Activated T-helper 2 cell treated with anti-CD3 and anti-CD28 coated beads, Interferon-gamma antibody, Interleukin-2, Interleukin-4, amounts not matched to agents 10 μg/mL and 5 μg/mL and 100 μg/mL, durations not matched to agents 14 hours and 24 hours and 36 hours (primary cell): ENCODE measurements at places on chromosomes 16 and 17.
A peak's percentile ranks its signal among the peaks of the same experiment; 100 is the strongest.

- peak; percentile 46 for DNase-seq
- H3K27ac ChIP-seq: peak overlapping the region; percentile 92
- H3K4me3 ChIP-seq: peak overlapping the region; percentile 87
- no peaks in the 10 kb centered on the region for H3K27me3 ChIP-seq
Observed at GRCh38 chr17:77319211-77320043, 178.7 kb downstream of the SEC14L1 start.

DNA sequence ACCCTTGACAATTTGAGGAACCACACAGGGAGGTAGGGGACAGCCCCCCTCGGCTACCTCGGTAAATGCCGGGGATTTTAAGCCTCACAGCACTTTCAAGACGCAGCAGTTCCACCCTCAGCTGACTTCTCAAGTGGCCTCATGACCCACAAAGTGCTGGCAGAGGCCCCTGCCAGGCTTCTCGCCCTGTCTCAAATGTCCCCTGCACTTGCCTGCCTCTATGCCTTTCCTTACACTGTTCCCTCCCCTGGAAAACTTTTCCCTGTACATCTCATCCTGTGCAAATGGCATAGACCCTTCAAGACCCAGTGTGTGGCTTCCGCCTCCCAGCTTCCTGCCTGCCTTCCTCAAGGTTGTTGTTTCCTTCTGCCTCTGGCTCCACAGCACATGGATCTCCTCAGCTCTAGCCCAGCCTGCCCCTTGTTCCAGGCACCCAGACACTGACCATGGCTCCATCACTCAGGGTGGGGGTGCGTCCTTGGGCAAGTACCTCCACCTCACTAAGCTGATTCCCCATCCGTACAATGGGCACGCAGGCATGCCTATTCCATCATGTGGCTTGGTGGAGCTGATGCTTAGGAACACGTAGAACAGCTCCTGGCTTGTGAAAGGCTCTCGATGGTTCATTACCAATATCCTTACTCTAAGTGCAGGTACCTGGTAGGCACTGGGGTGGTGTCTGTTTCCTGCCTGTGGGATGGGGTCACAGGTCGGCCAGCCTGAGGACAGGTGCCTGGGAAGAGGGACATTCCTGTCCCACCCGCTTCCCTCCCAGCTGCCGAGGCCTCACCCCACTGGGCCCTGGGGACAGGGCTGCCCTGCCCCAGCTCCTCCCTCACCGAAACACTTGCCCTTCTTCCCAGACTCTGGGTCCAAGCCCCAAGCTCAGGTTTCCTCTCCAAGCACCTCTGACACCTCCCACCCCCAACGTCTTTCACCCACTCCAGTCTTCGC is 24.0 kb downstream of the MMP15 start:
- H3K4me1 ChIP-seq: no peaks in the 10 kb centered on the region
- H3K27me3 ChIP-seq: no peaks in the 10 kb centered on the region
- H3K27ac ChIP-seq: no peak overlapping the region

DNA sequence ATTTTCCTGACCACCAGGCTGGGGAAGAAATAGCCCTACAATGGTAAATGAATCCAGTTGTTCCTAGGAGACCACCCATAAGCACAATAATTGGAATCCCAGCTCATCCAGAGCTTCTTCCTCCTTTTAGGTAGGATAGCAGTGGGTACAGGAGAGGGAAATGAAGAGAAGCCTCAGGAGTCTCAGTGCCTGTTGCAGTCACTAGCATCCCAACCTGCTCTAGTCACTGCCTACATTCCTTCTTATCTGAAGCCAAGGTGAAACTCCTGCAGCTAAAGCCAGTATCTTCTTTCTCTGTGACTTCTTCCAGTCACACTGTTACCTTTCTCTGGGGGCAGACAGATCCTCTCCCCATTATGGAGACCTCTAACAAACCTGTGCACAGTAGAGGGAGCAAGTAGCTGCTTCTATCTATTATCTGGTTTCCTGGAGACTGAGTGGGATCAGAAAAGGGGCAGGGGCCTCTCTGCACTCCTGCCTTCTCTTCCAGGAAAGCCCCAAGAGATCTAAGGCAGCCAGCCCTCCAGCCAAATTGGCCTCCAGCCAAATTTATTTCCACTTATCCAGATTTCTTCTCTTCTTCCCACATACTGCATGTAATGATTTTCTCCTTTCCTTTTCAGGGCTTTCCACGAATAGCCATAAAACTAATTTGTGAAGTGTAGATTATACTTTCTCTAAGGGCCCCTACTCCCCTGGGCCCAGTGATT is 85.5 kb downstream of the SSH2 start:
- DNase-seq: no peak
- H3K27ac ChIP-seq: no peak overlapping the region
- H3K27me3 ChIP-seq: no peaks in the 10 kb centered on the region
- no peaks in the 10 kb centered on the region for H3K4me1 ChIP-seq
- H3K36me3 ChIP-seq: no peaks in the 10 kb centered on the region
- no peak overlapping the region for H3K4me3 ChIP-seq

- no peaks in the 10 kb centered on the region for H3K36me3 ChIP-seq
- no peak overlapping the region for H3K4me3 ChIP-seq
- H3K4me1 ChIP-seq: peaks cover 32% of the 10 kb centered on the region
Observed at GRCh38 chr17:30372755-30373154, 6.0 kb upstream of the CPD start.

GRCh38 chr17:55120651-55121050 is 144.1 kb upstream of the HLF start:
- no peak overlapping the region for H3K4me3 ChIP-seq
- no peak for DNase-seq
- H3K4me1 ChIP-seq: peaks cover 10% of the 10 kb centered on the region
- no peaks in the 10 kb centered on the region for H3K36me3 ChIP-seq

DNA sequence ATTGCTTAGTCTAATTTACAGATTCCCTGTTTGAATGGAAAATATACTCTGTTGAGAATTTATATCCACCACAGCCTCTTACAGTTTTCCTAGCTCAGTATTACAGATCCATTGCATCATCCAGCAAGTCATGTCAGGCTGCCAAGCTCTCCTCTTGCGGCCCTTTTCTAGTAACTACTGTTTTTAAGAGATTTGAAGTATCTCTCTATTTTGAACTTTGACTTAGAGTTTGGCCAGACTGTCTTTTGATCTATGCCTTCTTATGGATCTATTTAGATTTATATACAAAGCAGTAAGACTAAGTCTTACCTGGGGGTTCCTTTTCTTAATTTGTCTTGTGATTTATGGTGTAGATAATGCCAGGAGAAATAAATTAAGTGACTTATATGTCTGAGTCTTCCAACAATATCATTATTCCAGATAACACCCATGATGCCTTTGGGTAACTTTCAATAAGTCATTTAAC is 53.1 kb upstream of the ABCC11 start:
- H3K27ac ChIP-seq: no peak overlapping the region
- no peaks in the 10 kb centered on the region for H3K4me1 ChIP-seq
- peaks cover 61% of the 10 kb centered on the region for H3K36me3 ChIP-seq
- DNase-seq: no peak

DNA sequence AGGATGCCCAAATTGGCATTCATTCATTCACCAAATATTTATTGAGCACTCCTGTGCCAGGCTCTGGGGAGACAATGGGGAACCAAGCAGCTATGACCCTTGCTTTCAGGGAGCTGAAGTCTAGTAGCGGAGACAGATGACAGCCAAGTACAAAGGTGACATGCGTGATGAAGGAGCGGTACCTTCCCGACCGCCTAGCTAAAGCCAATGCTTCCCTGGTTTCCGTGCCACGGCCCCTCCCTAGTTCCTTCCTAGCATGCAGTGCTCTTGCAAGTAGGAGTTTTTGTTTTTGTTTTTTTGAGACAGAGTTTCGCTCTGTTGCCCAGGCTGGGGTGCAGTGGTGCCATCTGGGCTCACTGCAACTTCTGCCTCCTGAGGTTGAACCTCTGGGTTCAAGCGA is 3.2 kb upstream of the SLC5A2 start:
- no peaks in the 10 kb centered on the region for H3K36me3 ChIP-seq
- no peak overlapping the region for H3K4me3 ChIP-seq
- no peak for DNase-seq
- peaks cover 15% of the 10 kb centered on the region for H3K4me1 ChIP-seq

DNA sequence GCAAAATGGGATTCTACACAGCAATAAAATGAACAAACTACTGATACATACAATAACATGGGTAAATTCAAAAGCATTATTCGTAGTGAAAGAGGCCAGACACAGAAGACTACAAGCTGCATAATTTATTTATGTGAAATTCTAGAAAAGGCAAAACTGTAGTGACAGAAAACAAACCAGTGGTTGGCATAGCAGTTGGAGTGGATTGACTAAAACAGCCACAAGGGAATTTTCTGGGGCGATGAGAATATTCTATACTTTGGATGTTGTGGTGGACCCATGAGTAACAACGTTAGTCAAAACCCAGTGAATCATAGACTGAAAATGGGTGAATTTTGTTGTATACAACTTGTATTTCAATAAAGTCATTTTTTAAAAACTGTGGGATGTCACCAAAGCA is 63.2 kb upstream of the RPL38 start:
- H3K27me3 ChIP-seq: peaks cover 7% of the 10 kb centered on the region
- H3K36me3 ChIP-seq: no peaks in the 10 kb centered on the region
- DNase-seq: no peak
- H3K27ac ChIP-seq: no peak overlapping the region
- no peaks in the 10 kb centered on the region for H3K4me1 ChIP-seq

GRCh38 chr16:3183445-3184139 is 4.4 kb upstream of the OR1F1 start:
- no peak for DNase-seq
- H3K4me1 ChIP-seq: peaks cover 23% of the 10 kb centered on the region
- H3K4me3 ChIP-seq: peak overlapping the region; percentile 73
- peak overlapping the region; percentile 70 for H3K27ac ChIP-seq

GRCh38 chr16:74221828-74222227 is 74.8 kb upstream of the PSMD7 start:
- H3K4me3 ChIP-seq: no peak overlapping the region
- H3K27ac ChIP-seq: no peak overlapping the region
- no peaks in the 10 kb centered on the region for H3K36me3 ChIP-seq
- H3K4me1 ChIP-seq: no peaks in the 10 kb centered on the region
- DNase-seq: no peak
